ENCODE measurements at places on chromosomes 6 and 20. TPM values are rescaled to one million over a fixed set of nuclear protein-coding genes. Genes with fewer than 3 reads are reported as not detected.

TAGAP gene
- total RNA-seq, result 178 TPM

SPATA25 gene
- 1.2 TPM for total RNA-seq

- no peak for DNase-seq
- H3K4me1 ChIP-seq, result peaks cover 24% of the 10 kb centered on the region
- no peak overlapping the region for H3K27ac ChIP-seq
- no peaks in the 10 kb centered on the region for H3K27me3 ChIP-seq
- H3K4me3 ChIP-seq, result no peak overlapping the region
- H3K36me3 ChIP-seq, result peaks cover 64% of the 10 kb centered on the region
Measured at GRCh38 chr20:2655331-2656116, 3.1 kb downstream of the NOP56 start.

- no peak overlapping the region for H3K4me3 ChIP-seq
- no peaks in the 10 kb centered on the region for H3K36me3 ChIP-seq
- peaks cover 37% of the 10 kb centered on the region for H3K4me1 ChIP-seq
- H3K27me3 ChIP-seq, result peaks cover 4% of the 10 kb centered on the region
- H3K27ac ChIP-seq, result no peak overlapping the region
Measured at GRCh38 chr20:62643521-62644043, 1.3 kb downstream of the SLCO4A1 start.

DNA sequence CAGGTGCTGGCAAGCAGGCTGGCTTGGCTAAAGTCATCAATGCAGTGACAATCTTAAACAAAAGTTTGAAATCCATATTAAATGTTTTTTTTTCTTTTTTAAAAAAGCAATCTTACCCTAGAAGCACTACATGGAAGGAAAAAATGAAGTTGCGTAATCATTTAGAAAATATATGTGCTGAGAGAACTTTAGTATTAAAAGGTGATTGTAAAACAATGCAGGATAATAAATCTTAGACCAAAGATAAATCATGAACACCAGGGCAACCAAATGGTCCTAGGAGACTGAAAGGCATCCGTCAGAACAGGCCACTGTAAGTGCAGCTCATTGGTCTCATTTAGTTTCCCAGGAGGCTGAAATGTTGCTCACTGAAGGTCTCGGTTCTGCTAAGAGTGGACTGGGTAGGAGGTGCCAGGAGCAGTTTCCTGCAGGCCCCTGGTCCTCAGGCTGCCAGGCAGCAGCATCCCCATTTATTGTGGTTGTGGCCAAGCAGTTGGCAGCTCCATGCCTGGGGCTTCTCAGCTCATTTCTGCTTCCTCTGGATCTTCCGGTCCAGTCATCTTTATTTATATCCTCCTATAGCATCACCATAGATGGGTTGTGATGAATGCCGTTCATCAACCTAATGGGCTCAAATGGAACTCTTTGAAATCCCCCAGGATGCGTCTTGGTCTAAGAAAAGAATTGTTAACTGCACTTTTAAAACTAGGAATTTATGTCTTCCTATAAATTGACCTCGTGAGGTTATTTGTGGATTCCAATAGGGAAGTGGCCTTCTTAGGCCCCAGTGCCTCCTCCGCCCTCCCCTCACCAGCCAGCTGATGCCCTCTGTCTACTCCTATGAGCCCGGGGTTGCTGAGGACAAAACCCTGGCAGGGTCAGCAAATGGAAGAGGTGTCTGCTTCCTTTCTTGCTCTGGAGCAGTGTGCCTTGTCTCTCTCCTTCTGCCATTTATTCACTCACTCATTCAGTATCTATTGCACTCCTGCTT is 269.0 kb downstream of the UST start:
- H3K27me3 ChIP-seq, result no peaks in the 10 kb centered on the region
- DNase-seq, result no peak
- no peaks in the 10 kb centered on the region for H3K4me1 ChIP-seq
- H3K36me3 ChIP-seq, result peaks cover 8% of the 10 kb centered on the region

DNA sequence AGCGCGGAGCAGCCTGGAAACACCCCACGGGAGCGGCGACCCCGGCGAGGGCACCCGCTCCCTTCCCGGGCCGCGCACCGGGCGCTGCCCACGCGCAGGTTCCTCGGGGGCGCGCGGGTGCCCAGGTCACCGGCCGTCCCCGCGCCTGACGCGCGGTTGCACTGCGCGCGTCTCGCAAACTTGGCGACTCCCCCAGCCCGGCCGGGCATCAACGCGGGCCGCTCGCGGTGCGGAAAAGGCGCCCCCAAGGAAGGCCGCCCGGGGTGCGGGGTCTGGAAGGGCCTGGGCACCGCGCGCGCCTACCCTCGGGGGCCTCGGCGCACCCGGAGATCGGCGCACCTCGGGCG is 555 bp upstream of the ZBTB46 start:
- DNase-seq, result no peak
- peaks cover 11% of the 10 kb centered on the region for H3K4me1 ChIP-seq
- H3K4me3 ChIP-seq, result no peak overlapping the region
- H3K27ac ChIP-seq, result no peak overlapping the region
- peaks cover 23% of the 10 kb centered on the region for H3K27me3 ChIP-seq

GRCh38 chr6:142888456-142888855 is 56.5 kb downstream of the HIVEP2 start:
- no peak for DNase-seq
- peaks cover 7% of the 10 kb centered on the region for H3K4me1 ChIP-seq
- H3K27me3 ChIP-seq, result no peaks in the 10 kb centered on the region
- no peak overlapping the region for H3K4me3 ChIP-seq
- H3K27ac ChIP-seq, result no peak overlapping the region

DNA sequence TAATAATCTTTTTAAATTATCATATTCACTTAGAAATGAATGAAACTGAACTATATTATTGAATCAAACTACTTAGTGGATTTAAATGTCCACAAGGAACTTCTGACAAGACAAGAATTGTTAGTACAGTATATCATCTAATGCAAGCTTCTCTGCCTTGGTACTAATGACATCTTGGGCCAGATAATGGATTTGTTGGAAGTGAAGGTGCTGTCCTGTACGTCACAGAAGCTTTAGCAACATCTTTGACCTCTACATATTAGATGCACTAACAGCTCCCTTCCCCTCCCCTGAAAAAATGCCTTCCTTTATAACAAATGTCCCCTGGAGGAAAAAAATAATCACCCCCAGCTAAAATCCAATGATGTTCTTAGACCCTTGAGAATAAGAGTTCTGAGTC is 695.8 kb upstream of the EYS start:
- DNase-seq, result no peak
- no peak overlapping the region for H3K27ac ChIP-seq
- H3K4me3 ChIP-seq, result no peak overlapping the region
- no peaks in the 10 kb centered on the region for H3K27me3 ChIP-seq
- no peaks in the 10 kb centered on the region for H3K36me3 ChIP-seq
- H3K4me1 ChIP-seq, result no peaks in the 10 kb centered on the region

GRCh38 chr20:62780696-62781095 is 15.6 kb upstream of the MRGBP start:
- H3K4me3 ChIP-seq, result no peak overlapping the region
- no peaks in the 10 kb centered on the region for H3K36me3 ChIP-seq
- no peaks in the 10 kb centered on the region for H3K27me3 ChIP-seq

DNA sequence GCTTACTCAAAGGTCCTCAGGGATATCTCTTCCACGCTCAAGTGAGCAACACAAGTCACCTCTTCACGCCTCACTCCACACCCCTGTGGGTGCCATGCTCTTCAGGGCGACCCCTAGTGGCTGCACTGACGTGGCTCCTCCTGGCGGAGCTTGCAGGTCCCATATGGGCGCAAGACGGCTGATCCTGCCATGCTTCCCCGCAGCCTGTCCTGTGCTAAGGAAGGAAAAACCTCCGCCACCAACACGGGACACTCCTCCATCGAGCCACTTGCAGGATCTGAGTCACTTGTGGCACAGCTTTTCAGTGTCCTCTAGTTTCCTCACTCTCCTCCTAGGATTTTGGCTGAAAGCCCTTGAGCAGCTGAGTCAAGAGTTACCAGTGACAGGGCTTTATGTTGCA is 90.7 kb downstream of the KHDC1L start:
- peaks cover 3% of the 10 kb centered on the region for H3K4me1 ChIP-seq
- peaks cover 3% of the 10 kb centered on the region for H3K36me3 ChIP-seq
- H3K27ac ChIP-seq, result no peak overlapping the region
- no peak overlapping the region for H3K4me3 ChIP-seq
- DNase-seq, result no peak
- no peaks in the 10 kb centered on the region for H3K27me3 ChIP-seq

DNA sequence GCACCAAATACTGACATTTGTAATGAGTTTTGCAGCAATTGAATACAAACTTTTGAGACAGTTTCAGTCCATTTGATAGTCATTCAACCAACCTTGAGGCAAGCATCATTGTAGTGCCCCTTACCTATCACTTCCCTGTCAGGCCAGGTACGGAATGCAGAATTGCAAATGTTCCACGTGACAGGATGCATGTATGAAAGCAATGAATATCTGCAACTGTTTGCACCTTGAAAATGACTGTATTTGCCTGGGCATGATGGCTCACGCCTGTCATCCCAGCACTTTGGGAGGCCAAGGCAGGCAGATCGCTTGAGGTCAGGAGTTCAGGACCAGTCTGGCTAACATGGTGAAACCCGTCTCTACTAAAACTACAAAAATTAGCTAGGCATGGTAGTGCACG is 146.0 kb upstream of the SCGN start:
- H3K36me3 ChIP-seq, result no peaks in the 10 kb centered on the region
- H3K27ac ChIP-seq, result no peak overlapping the region
- H3K4me1 ChIP-seq, result no peaks in the 10 kb centered on the region
- no peak for DNase-seq

- H3K27ac ChIP-seq, result no peak overlapping the region
- no peaks in the 10 kb centered on the region for H3K27me3 ChIP-seq
- H3K4me1 ChIP-seq, result no peaks in the 10 kb centered on the region
- no peaks in the 10 kb centered on the region for H3K36me3 ChIP-seq
Measured at GRCh38 chr20:5497556-5497955, 180.8 kb upstream of the PROKR2 start.

- H3K4me3 ChIP-seq, result no peak overlapping the region
- DNase-seq, result no peak
- H3K27ac ChIP-seq, result no peak overlapping the region
- peaks cover 20% of the 10 kb centered on the region for H3K36me3 ChIP-seq
- H3K4me1 ChIP-seq, result peaks cover 17% of the 10 kb centered on the region
Measured at GRCh38 chr6:143507358-143508145, 4.0 kb downstream of the FUCA2 start.

- H3K36me3 ChIP-seq, result no peaks in the 10 kb centered on the region
- DNase-seq, result no peak
- no peak overlapping the region for H3K4me3 ChIP-seq
Measured at GRCh38 chr6:135750081-135750480, 101.4 kb upstream of the PDE7B start.

- DNase-seq, result no peak
- no peak overlapping the region for H3K4me3 ChIP-seq
- H3K36me3 ChIP-seq, result peaks cover 8% of the 10 kb centered on the region
- H3K4me1 ChIP-seq, result no peaks in the 10 kb centered on the region
- H3K27ac ChIP-seq, result no peak overlapping the region
Measured at GRCh38 chr6:70849348-70850069, 107.4 kb downstream of the B3GAT2 start.

DNA sequence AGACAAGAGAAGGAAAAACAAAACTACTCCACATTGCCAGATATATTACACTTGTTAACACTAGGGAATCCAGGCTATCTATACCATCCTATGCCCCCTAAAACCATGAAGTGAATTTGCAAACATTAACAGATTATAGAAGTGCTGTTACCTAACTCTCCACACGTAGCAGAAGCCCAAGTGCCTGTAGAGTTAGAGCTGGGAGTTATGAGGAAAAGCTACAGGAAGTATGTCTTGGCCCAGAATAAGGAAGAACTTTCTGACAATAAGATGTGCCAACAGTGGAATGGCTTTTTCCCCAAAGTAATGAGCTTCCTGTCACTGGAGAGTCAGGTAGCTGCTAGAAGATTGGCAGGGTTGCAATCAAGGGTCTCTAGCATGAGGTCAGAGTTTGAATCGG is 32.5 kb downstream of the ADGRG6 start:
- no peaks in the 10 kb centered on the region for H3K27me3 ChIP-seq
- H3K4me1 ChIP-seq, result no peaks in the 10 kb centered on the region
- H3K36me3 ChIP-seq, result no peaks in the 10 kb centered on the region
- H3K4me3 ChIP-seq, result no peak overlapping the region
- no peak overlapping the region for H3K27ac ChIP-seq
- DNase-seq, result no peak

GRCh38 chr6:150368762-150369161 is at the start of gene IYD:
Gene IYD (plus strand): TSS chr6:150369012. CDS start chr6:150369032, 20 bp downstream.
- H3K27me3 ChIP-seq, result no peaks in the 10 kb centered on the region
- H3K4me1 ChIP-seq, result no peaks in the 10 kb centered on the region
- no peak within 1 kb of the TSS for H3K27ac ChIP-seq
- DNase-seq, result no peak
- H3K36me3 ChIP-seq, result no peaks in the 10 kb centered on the region
- H3K4me3 ChIP-seq, result no peak within 1 kb of the TSS

- no peaks in the 10 kb centered on the region for H3K36me3 ChIP-seq
- H3K27ac ChIP-seq, result no peak overlapping the region
- no peaks in the 10 kb centered on the region for H3K27me3 ChIP-seq
- DNase-seq, result no peak
- no peaks in the 10 kb centered on the region for H3K4me1 ChIP-seq
- H3K4me3 ChIP-seq, result no peak overlapping the region
Measured at GRCh38 chr6:79180052-79180451, 54.4 kb downstream of the HMGN3 start.

GRCh38 chr6:11806561-11807317 is 28.1 kb upstream of the ADTRP start:
- H3K27me3 ChIP-seq, result no peaks in the 10 kb centered on the region
- DNase-seq, result no peak
- no peak overlapping the region for H3K4me3 ChIP-seq
- no peak overlapping the region for H3K27ac ChIP-seq
- no peaks in the 10 kb centered on the region for H3K36me3 ChIP-seq
- no peaks in the 10 kb centered on the region for H3K4me1 ChIP-seq

DNA sequence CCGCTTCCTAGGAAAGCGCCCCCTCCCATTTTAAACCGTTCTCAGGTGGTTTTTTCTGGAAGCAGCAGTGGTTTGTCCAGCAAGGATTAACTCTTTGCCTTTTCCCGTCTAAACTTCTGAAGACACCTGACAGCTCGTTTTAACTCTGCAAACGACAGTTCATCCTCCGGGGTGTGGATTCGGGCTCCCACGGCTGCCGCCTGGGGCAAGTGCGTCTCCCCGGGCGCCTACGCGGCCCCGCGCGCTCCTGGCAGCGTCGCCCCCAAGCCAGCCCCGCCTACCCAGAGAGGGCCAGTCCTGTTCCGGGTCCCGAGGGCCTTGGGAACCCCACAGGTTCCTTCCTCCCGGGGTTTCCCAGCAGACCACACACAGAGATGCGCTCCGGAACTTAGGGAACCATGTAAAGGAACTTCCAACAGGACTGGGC is 54.4 kb downstream of the PRR18 start:
- no peak for DNase-seq
- H3K4me1 ChIP-seq, result peaks cover 30% of the 10 kb centered on the region
- H3K27ac ChIP-seq, result no peak overlapping the region
- peaks cover 21% of the 10 kb centered on the region for H3K27me3 ChIP-seq
- H3K36me3 ChIP-seq, result no peaks in the 10 kb centered on the region

Data from natural killer cell (primary cell).